ENCODE measurements at places on chromosomes 11 and 22.

DNA sequence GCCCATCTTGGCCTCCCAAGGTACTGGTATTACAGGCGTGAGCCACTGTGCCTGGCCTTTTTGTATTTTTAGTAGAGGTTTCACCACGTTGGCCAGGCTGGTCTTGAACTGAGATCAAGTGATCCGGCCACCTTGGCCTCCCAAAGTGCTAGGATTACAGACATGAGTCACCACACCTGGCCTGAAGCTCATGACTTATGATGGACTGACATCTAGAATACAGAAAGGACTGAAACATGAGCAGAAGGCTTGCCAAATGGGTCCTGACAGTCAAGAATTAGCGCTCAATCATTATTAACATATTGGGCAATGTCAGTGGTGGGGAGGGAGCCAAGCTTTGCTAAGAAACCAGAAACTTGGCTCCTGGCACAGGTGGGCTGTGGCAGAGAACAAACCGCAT lies 5.0 kb downstream of the FADS1 start:
- no peak for DNase-seq

GRCh38 chr11:34226210-34226609 lies 120.8 kb downstream of the NAT10 start:
- no peak for DNase-seq

- peak; percentile 29 for DNase-seq
These were observed 482 bp downstream of the DDX17 start for GRCh38 chr22:38505541-38506117.

GRCh38 chr11:129910360-129910759 lies 15.0 kb upstream of the NFRKB start:
- no peak for DNase-seq

- DNase-seq, result no peak
These were observed 35.6 kb downstream of the NXPE1 start for GRCh38 chr11:114524122-114524521.

GRCh38 chr11:13261591-13262061 lies 16.0 kb upstream of the BMAL1 start:
- no peak for DNase-seq

GRCh38 chr11:26201411-26201810 lies 130.5 kb upstream of the ANO3 start:
- DNase-seq, result no peak

DNA sequence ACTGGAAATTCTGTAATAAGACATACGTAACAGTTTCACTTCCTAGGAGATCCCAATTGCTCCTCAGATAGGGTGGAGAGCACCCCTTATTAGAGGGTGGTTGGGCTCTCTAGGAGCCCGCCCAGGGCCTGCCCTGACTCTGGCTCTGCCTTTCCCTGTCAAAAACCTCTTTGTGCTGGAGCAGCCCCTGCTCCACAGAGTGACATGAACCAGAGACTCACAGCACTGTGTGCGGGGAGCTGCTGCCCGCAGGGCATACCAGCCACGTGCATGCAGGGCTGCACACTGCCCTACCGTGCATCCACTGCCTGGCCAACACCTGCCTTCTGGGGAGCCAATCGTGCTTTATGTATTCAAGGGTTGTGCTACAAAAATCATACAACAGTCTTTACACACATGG lies 24.3 kb downstream of the KCNQ1OT1 start:
- DNase-seq, result no peak

- DNase-seq, result no peak
These were observed 55.0 kb upstream of the DEPDC7 start for GRCh38 chr11:32960553-32961164.

- DNase-seq, result no peak
These were observed 68.5 kb downstream of the GDPD4 start for GRCh38 chr11:77233011-77233410.

DNA sequence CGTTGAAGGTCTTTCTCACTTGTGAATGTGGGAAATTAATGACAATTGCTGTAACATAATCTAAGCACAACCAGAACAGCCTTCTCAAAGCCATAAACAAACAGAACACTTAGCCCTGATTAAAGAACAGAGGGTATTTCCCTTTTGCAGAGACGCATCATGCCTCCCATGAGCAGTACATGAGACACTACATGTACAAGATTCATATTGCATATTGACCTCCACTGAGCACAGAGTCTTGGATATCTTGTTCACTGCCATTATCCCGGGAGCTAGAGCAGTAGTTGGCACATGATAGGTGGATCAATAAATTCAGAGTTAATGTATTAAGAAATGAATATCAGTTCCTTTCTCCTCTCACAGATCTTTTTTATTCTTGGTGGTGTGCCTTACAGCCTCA lies 1194.3 kb upstream of the TENM4 start:
- DNase-seq, result no peak

DNA sequence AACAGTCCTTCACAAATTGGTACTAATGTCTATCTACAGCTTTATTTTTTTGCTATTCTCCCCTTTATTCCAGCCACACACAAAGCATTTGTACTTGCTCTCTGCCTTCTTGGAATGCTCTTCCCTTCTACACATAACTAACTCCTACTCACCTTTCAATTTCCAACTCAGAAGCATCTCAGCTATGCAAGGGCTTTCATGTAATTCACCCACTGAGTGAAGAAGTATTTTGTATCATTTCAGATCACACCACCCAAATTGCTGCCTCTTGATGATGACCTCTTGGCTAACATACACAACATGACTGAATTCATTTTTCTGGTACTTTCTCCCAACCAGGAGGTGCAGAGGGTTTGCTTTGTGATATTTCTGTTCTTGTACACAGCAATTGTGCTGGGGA lies at the start of gene OR4X2:
Gene OR4X2 (plus strand): TSS at position 301 of the 400 bp plus-strand sequence. CDS start 0 bp downstream, at position 301.
- no peak for DNase-seq

DNA sequence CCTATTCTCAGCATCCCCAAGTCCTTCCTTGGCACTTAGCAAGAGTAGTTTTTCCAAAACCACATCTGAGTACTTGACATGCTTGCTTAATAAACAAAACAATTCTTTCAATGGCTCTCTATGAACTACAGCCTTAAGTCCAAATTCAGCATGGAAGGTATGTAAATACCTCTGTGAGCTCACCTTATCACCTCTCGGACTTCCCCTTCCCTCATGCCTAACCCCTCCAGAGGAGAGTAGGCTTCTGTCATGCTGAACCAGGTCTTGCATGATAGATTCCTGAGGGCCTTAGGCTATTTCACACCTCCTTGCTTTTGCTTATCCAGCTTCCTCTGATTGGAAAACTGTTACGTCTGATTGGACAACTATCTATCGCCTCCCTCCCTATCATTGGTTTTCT lies 312.9 kb upstream of the CCDC90B start:
- no peak for DNase-seq

DNA sequence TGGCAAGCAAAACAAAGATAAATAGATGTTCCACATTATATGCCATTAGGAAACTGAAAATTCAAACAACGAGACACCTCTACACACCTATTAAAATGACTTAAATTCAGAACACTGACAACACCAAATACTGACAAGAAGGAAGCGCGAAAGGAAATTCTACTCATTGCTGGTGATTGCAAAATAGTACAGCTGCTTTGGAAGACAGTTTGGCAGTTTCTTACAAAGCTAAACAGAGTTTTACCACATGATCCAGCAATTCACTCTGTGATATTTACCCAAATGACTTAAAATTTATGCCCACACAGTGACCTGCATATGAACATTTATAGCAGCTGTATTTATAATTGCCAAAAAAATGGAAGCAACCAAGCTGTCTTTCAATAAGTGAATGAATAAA lies 232.6 kb downstream of the CASP12 start:
- DNase-seq, result no peak

DNA sequence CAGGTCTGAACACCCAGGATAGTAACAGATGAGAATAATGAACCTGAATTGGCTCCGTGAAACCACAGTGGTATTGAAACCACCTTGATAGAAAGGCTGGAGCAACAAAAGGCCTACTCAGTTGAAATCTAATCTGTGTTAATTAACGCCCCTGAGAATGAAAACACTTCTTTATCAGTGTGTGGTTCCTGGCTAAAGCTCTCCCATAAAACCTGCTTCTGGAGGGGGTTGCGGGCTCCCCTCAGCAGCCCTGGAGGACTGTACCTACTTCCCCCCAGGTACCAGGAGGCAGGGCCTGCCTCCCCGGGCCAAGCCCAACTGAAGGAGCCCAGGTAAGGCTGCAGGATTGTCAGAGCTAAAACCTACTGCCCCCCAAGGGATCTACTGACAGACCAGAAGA lies 54.6 kb downstream of the PLEKHA7 start:
- DNase-seq, result no peak

DNA sequence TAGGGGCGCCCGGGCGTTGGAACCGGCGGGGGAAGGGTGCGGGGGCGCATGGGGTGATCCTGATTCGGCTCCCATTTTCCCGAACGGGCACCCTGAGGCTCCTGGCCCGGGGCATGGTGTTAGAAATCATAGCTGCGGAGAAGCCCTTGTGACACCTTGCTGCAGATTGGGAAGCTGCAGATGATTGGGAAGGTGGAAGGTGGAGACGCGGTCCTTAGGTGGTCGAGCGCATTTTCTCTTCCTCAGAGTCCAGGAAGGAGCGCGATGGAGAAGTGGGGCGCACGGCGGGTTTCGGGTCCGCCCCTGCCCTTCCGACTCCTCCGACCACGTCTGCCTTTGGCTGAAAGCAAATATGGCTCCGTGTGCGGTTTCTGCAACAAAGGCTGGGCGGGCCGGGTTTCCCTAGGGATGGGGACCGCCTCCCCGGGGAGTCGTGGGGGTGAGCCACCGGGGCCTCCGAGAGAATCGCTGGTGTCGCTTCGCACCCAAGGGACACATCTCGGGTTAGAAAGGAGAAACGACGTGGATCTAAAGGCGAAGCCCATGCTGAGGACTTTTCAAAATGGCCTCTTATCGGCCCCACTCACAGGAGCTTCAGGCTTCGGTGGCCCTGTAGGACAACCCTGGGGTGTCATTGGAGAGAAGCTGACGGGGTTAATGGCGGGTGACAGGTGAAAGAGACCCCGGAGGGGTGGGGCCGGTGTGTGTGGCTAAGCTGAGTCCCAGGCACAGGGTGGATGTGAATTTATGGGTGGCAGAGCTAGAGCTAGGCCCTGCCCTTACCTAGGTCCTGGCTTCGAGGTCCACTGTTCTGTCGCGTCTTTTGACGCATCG lies 707 bp upstream of the FTH1 start:
- DNase-seq, result peak; percentile 6

GRCh38 chr11:126607374-126607773 lies 251.9 kb downstream of the ST3GAL4 start:
- no peak for DNase-seq

- no peak for DNase-seq
These were observed 4.3 kb downstream of the SF3B2 start for GRCh38 chr11:66056501-66056900.

GRCh38 chr22:46035742-46036557 lies 59.0 kb upstream of the WNT7B start:
- DNase-seq, result peak; percentile 100

GRCh38 chr11:79671401-79671800 lies 230.6 kb upstream of the TENM4 start:
- no peak for DNase-seq

DNA sequence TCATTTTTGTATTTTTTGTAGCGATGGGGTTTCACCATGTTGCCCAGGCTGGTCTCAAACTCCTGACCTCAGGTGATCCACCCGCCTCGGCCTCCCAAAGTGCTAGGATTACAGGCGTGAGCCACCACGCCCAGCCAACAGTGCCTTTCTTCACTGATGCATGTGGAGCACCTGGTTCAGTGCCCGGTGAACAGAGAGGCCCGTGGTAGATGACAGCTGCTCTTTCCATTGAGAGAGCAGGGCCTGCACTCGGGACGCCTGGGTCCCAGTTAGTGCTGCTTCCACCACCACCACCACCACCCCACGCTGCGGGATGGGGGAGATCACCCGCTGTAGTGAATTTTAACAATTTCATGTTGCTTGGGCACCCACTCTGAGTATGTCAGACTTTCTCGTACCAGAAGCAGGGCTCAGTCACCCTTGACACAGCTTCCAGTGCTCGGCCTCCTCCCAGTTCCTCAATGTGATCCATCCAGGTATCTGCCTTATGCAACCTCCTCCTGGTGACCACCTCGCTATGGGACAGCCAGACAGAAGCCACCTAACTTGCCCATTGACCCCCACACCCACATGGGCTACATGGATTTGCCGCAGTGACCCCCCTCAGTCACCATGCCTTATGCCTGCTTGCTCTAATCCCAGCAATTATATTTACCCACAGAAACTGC lies 36.6 kb downstream of the ARRB1 start:
- DNase-seq, result no peak

- DNase-seq, result no peak
These were observed 807.2 kb downstream of the TBC1D22A start for GRCh38 chr22:47569389-47570299.

DNA sequence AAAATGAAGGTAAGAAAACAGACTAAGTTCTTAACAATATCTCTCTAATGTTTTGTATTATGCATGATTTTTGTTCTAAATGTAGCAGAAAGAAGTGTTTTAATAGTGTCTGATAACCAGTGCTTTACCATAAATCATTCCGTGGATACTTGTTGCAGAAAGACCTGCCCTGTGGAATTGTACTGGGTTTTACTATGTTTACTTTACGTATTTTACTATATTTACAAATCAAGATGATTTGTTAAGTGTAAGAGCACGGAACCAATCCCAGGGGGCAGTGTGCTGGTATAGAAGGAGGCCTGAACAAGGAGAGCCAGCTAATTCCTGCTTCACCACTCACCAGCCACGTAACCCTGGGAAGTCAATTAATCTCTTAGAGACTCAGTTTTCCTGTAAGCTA lies 1.4 kb downstream of the HTR3B start:
- DNase-seq, result no peak

GRCh38 chr22:37442537-37442936 lies 15.3 kb upstream of the ELFN2 start:
- DNase-seq, result no peak

DNA sequence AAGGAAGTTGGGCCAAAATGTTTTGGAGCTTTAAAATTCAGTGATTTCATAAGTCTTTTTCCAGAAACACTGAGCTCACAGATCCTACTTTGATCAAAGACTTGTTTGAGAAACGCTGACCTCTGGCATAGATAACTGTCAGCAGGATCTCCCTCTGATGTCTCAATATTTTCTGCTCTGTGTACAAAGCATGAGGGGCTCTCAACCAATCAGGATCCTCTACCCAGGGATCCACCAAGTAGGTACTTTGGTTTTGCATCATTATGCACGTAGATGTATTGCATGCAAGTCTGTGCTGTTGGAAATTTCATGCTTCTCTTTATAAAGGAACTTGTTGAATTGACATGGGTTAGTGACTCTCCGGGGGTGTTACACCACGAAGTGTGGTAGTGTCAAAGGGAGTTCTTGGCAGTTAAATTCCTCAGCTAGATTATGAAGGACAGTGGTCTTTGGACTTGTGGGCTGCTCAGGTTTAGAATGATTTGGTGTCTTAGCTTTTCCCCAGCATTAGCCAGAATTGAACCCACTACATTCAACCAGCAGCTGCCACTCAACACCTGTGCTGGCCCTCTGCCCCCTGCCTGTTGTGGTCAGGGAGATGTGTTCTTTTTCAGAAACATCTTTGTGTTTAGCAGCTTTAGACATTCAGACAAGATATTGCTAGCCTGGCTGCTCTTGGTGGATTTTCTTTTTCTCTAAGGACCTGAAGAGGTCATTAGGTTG lies 1.7 kb upstream of the DIXDC1 start:
- DNase-seq, result no peak

DNA sequence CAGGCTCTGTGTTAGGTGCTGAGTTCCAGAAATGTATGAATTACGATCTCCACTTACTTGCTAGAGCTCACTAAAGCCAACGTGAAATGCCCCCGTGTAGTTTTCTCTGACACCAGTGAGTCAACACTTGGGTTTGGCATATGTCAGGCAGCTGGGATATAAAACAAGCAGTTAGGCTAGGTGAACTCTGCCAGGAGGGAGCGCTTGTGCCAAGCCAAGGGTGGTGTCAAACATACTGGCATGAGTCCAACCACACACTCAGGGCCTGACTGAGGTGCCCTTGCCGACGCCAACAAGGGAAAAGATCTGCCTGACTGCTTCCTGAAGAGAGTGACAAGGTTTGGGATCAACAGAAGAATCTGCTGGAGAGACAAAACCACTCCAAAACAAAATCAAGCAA lies 167.8 kb upstream of the NARS2 start:
- no peak for DNase-seq

Measured in activated gamma-delta T cell treated with anti-CD3 and anti-CD28 coated beads, Interleukin-2, amount 50 U/mL, for 16 hours (primary cell).